Pancreas (tissue), 10 donors: ENCODE measurements at places on chromosomes 6 and 20.

- H3K36me3 ChIP-seq = no peaks in the 10 kb centered on the region
- H3K4me1 ChIP-seq = no peaks in the 10 kb centered on the region
- no peak overlapping the region for H3K4me3 ChIP-seq
- no peak overlapping the region for H3K27ac ChIP-seq
- DNase-seq = no peak
Measured at GRCh38 chr6:68238097-68238601, 396.9 kb upstream of the ADGRB3 start.

DNA sequence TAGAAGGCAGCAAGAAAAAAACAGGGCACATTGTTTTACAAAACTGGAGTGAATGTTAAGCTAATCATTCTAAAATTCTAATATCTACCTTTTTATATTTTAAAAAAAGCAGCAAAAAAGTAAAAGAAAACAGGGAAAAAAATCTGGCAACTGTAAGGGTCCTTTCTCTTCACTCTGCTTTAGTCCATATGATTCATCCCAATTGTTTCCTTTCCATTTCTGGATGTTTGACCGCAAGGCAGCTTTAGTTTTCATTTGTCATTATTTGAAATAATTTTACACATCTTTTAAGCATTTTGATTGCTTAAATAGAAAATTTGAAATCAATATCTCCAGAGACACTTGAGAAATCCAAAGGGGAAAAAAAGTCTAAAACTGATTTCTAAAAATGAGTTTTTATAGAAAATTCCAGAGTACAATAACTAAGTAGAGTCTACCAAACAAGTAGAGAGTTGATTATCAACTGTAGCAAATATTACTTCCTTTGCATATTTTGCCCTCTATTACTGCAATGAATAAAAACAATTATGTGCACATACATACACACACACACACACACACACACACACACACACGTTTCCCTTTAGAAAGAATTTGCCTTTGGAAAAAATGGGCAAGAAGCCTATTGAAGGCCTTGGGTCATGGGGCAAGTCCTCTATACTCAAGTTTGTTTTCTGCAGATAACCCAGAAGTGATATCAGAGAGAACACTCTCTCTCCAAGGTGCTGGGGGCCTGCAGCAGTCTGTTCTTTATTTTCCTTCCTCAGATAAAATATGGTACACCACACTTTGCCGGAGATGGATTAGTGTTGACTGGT, 259.7 kb downstream of the HACE1 start:
- DNase-seq = no peak
- no peak overlapping the region for H3K27ac ChIP-seq
- no peaks in the 10 kb centered on the region for H3K4me1 ChIP-seq
- H3K27me3 ChIP-seq = no peaks in the 10 kb centered on the region
- no peak overlapping the region for H3K4me3 ChIP-seq

- H3K4me1 ChIP-seq = no peaks in the 10 kb centered on the region
- H3K4me3 ChIP-seq = no peak overlapping the region
- no peak for DNase-seq
Measured at GRCh38 chr20:51003753-51004152, 19.2 kb downstream of the KCNG1 start.

DNA sequence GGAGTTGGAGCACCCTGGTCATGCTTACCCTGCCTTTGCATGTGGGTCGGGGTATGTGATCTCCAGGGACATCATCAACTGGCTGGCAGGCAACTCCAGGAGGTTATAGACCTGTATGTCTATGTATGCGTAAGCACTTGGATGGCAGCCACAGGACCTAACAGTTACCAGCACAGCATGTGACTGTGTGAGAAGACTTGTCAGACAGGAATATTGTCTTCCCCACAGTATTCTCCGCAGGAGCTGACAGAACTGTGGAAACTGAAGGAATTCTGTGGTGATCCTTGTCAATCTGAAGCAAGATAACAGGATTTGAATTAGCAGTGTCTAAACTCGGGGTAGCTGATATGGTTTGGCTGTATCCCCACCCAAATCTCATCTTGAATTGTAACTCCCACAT, 59.2 kb downstream of the TMEM244 start:
- no peaks in the 10 kb centered on the region for H3K4me1 ChIP-seq
- no peak overlapping the region for H3K4me3 ChIP-seq
- H3K27ac ChIP-seq = no peak overlapping the region

- H3K27ac ChIP-seq = no peak overlapping the region
- H3K27me3 ChIP-seq = no peaks in the 10 kb centered on the region
- H3K4me1 ChIP-seq = no peaks in the 10 kb centered on the region
- no peak overlapping the region for H3K4me3 ChIP-seq
- DNase-seq = no peak
Measured at GRCh38 chr6:127198549-127198948, 68.1 kb upstream of the RNF146 start.

GRCh38 chr6:90256698-90257485, 39.8 kb downstream of the BACH2 start:
- H3K4me1 ChIP-seq = no peaks in the 10 kb centered on the region
- no peak overlapping the region for H3K4me3 ChIP-seq
- H3K36me3 ChIP-seq = no peaks in the 10 kb centered on the region
- no peak overlapping the region for H3K27ac ChIP-seq

DNA sequence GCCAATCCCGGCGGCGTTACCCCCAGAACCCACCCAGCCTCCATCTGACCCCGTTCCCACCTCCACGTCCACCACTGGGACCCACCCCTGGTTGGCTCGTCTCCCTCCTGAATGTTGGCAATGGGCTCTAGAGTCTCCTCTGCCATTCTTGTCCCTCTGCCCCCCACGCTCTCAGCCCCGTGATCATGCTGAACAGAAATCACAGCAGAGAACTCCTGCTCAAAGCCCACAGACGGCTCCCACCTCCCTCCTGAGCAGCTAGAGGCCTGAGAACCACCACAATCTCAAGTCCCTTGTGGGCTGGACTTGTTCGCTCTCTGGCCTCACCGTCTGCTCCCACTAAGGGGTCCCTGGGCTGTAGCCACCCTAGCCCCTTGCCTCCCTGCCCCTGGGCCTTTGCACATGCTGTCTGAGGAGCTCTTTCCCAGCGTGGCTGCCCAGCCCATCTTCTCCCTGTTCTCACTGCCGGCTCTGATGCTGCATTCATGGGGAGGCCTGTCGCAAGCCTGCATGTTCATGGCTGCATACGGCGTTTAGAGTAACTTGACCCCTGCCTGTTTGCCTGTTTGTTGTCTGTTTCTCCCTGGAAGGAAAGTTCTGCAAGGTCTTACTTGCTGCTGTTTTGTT, 11.2 kb upstream of the FRMD1 start:
- no peak for DNase-seq

DNA sequence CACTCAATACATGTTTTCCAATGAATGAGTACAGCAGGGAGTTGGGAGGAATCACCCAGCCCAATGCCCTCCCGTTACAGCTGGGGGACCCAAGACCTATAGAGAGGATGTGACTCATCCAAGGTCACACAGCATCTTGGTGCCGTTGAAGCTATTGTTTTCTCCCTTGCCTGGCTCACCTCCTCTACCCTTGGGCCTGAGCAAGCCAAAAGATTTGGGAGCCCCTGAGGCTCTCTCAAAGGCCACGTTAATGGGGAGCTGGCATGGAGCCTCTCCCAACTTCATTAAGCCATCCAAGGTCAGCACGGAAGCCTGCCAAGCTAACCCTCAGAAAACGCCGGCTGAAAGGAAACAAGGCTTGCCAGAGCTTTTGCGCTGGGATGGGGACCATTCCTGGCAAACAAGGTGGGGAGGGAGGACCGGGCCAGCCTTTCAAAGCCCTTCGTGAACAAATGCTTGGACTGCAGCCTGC, 30.4 kb downstream of the KCNB1 start:
- no peaks in the 10 kb centered on the region for H3K27me3 ChIP-seq
- H3K4me3 ChIP-seq = no peak overlapping the region
- no peaks in the 10 kb centered on the region for H3K36me3 ChIP-seq
- H3K27ac ChIP-seq = no peak overlapping the region

DNA sequence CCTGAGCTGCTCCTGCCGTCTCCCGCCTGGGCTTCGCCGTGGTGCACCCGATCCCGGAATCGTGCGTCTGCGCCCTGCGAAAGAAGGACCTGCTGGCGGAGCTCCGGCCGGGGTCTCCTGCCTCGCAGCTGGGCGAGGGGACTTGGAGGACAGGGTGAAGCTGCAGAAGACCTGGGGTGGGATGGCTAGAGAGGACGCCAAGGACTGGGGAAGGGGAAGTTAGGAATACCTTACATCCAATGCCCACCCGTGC, 150.2 kb downstream of the PRL start:
- no peak overlapping the region for H3K27ac ChIP-seq
- DNase-seq = no peak
- no peaks in the 10 kb centered on the region for H3K36me3 ChIP-seq
- no peak overlapping the region for H3K4me3 ChIP-seq
- no peaks in the 10 kb centered on the region for H3K27me3 ChIP-seq
- peaks cover 5% of the 10 kb centered on the region for H3K4me1 ChIP-seq

- peak overlapping the region; percentile 71 for H3K27ac ChIP-seq
- H3K36me3 ChIP-seq = no peaks in the 10 kb centered on the region
- no peaks in the 10 kb centered on the region for H3K27me3 ChIP-seq
- no peak for DNase-seq
- H3K4me3 ChIP-seq = no peak overlapping the region
Measured at GRCh38 chr6:18386298-18386976, 713 bp upstream of the RNF144B start.

- no peak for DNase-seq
- H3K4me1 ChIP-seq = no peaks in the 10 kb centered on the region
- H3K4me3 ChIP-seq = no peak overlapping the region
- H3K36me3 ChIP-seq = peaks cover 2% of the 10 kb centered on the region
- no peaks in the 10 kb centered on the region for H3K27me3 ChIP-seq
Measured at GRCh38 chr20:18742841-18743240, 70.7 kb upstream of the SCP2D1 start.

GRCh38 chr6:35141007-35141655, at the start of gene TCP11:
Gene TCP11, minus strand, starts transcription at chr6:35141339. Its CDS starts 469 bp downstream, at chr6:35140870.
- H3K27me3 ChIP-seq = no peaks in the 10 kb centered on the region
- no peaks in the 10 kb centered on the region for H3K4me1 ChIP-seq
- no peak within 1 kb of the TSS for H3K4me3 ChIP-seq
- no peaks in the 10 kb centered on the region for H3K36me3 ChIP-seq
- no peak within 1 kb of the TSS for H3K27ac ChIP-seq
- peak; percentile 16 for DNase-seq

DNA sequence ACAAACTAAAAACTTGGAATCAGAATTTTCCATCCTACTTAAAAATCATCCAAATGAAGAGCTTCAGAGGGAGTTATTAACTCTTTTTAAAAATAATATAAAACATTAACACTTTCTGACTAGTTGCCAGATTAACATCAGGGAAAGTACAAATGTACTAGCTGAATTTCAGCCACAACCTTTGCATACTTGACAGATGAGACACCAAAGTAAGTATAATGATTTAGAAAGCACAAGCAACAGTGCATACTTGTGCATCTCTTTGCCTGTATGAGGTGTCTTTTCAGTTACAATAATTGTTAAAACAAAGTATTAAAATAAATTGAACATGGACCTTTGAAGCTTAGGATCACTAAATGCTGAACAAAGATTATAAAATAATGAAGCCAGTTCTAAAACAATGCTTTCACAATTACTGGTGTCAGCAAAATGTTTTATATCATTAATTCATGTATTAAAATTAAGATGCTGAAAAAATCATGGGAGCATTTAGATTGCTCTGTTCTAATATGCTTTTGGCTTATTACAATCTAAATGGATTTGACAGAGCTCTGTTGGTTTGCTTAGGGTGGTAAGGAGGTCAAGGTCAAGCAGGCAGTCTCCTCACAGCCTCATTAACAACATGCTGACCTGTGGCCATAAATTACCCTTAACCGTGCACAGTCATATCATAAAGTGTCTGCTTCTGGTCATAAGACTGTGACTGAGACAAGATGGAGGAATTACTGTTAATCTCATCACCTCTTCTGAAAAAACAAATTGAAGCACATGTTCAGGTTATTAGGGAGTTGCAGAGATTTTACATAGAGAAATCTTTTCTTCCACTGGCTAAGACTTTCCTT, 15.1 kb downstream of the RNF217 start:
- DNase-seq = no peak
- H3K36me3 ChIP-seq = no peaks in the 10 kb centered on the region
- no peak overlapping the region for H3K27ac ChIP-seq
- peaks cover 9% of the 10 kb centered on the region for H3K4me1 ChIP-seq
- no peaks in the 10 kb centered on the region for H3K27me3 ChIP-seq

- H3K4me3 ChIP-seq = no peak overlapping the region
- no peak overlapping the region for H3K27ac ChIP-seq
- H3K36me3 ChIP-seq = no peaks in the 10 kb centered on the region
- DNase-seq = no peak
Measured at GRCh38 chr6:117432273-117432672, 6.5 kb upstream of the ROS1 start.

GRCh38 chr6:15132854-15133670, 112.8 kb upstream of the JARID2 start:
- no peaks in the 10 kb centered on the region for H3K4me1 ChIP-seq
- no peak overlapping the region for H3K27ac ChIP-seq
- H3K4me3 ChIP-seq = no peak overlapping the region
- no peaks in the 10 kb centered on the region for H3K36me3 ChIP-seq
- DNase-seq = no peak

- no peak overlapping the region for H3K27ac ChIP-seq
- no peaks in the 10 kb centered on the region for H3K27me3 ChIP-seq
- H3K36me3 ChIP-seq = no peaks in the 10 kb centered on the region
- DNase-seq = no peak
Measured at GRCh38 chr20:40787941-40788340, 98.9 kb upstream of the MAFB start.

DNA sequence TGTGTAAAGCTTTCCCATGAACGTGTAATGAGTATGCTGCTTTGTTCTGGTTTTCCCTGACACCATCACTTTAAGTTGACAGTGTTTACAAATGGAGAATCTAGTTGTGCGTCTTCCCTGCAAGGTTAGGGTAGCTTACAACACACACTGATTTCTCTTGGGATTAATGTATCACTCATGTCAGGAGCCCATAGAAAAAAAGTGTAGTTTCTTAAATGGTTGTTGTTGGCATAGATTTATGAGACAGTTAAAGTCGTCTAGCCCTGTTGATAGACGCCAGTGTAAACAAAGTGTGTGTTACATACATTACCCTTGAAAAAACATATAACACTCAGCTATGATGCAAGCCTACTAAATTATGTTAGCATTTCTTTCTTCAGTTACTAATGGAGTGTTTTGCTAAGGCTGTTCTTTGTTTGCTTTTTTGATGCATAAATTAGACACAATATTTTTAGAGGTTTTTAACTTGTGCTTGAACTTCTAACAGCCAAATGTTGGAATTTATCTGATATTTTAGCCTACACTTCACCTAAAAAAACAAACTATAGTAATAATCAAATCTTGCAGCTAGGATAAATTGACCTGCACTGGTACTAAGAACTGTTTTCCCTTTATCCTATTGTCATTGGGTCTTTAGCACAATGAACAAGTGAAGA, 88.6 kb downstream of the RNF217 start:
- no peaks in the 10 kb centered on the region for H3K4me1 ChIP-seq
- no peak overlapping the region for H3K4me3 ChIP-seq
- H3K27ac ChIP-seq = no peak overlapping the region
- no peaks in the 10 kb centered on the region for H3K36me3 ChIP-seq
